Psoas muscle (tissue), 8 donors: ENCODE measurements at places on chromosomes 2 and 18. TPM values are rescaled to one million over a fixed set of nuclear protein-coding genes. Genes with fewer than 3 reads are reported as not detected.

The CCBE1 gene
- total RNA-seq = 0.77 TPM

The CAPN14 gene
- not detected for total RNA-seq

The ANKRD29 gene
- 2.1 TPM for total RNA-seq

The DSEL gene
- 0.99 TPM for total RNA-seq

The POTEC gene
- total RNA-seq = not detected

The IL1RL1 gene
- 0.43 TPM for total RNA-seq

The LAMA1 gene
- total RNA-seq = 0.15 TPM

The PDCD1 gene
- total RNA-seq = 0.20 TPM

The CRYGD gene
- not detected for total RNA-seq

DNA sequence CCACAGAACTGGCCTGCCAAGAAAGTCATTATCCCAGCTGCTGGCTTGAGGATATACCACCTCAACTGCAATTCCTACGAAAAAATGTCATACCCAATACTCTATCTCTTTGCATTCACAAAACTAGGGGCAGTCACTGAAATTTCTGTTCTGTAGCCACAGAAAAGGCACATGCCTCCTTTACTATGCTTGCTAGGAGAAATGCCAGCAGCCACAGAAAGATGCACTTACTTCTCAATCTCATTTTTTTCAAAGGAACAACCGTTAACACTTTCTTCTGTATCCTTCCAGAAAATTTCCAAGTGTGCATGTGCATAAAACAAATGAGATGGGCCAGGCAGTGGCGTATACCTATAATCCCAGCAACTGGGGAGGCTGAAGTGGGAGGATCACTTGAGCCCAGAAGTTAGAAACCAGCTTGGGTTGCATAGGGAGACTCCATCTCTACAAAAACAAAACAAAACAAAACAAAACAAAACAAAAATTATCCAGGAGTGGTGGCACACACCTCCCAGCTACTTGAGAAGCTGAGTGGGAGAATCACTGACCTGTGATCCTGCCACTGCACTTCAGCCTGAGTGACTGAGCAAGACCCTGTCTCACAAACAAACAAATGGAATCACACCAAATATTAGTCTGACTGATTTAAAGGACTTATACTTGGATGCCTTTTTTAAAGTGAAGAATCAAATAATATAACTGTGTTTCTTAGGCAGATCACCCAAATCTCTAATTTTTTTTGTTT is 22.4 kb upstream of the PUM2 start:
- DNase-seq = no peak
- no peaks in the 10 kb centered on the region for H3K4me1 ChIP-seq
- no peak overlapping the region for H3K27ac ChIP-seq
- peaks cover 3% of the 10 kb centered on the region for H3K27me3 ChIP-seq

DNA sequence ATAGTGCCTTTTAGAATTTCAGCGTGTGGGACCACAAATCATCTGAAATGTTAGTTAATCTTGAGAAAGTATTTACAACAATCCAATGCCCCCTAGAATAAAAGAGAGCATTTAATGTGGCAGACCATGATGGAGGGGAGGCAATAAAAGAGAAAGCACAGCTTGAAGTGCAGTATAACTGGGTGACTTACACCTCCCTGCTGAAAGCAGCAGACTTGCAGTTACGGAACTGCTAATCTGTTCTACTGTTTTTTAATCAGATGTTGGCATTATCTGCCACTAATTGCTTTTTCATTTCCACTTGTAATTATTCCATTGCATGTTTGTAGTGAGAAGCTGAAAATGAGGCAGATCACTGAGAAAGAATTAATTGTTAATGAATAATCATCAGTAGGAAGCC is 130.5 kb upstream of the ITGA4 start:
- no peak overlapping the region for H3K27ac ChIP-seq
- H3K27me3 ChIP-seq = no peaks in the 10 kb centered on the region
- DNase-seq = no peak
- no peak overlapping the region for H3K4me3 ChIP-seq

DNA sequence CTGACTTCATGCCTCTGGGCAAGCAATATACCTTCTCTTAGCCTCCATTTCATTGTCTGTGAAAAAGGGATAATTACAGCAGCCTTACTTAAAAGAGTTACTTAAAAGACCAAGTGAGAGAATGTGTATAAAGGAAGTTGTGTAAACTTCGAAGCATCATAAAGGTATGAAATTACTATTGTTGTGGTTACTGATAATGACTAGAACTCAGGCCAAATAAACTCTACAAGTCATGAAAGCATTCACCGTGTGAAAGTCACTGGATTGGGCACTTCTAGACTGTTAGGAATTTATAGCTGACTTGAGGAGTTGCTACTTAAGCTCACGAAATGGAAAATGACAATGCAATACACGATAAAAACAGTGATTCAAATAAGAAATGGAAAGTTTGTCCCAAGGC is 67.4 kb upstream of the HAAO start:
- H3K36me3 ChIP-seq = no peaks in the 10 kb centered on the region
- H3K4me3 ChIP-seq = no peak overlapping the region
- DNase-seq = no peak
- H3K4me1 ChIP-seq = no peaks in the 10 kb centered on the region
- H3K27ac ChIP-seq = no peak overlapping the region
- no peaks in the 10 kb centered on the region for H3K27me3 ChIP-seq

- no peak overlapping the region for H3K4me3 ChIP-seq
- no peaks in the 10 kb centered on the region for H3K36me3 ChIP-seq
- H3K4me1 ChIP-seq = no peaks in the 10 kb centered on the region
- peak; percentile 47 for DNase-seq
- no peak overlapping the region for H3K27ac ChIP-seq
These were observed 134.2 kb upstream of the HNRNPA3 start for GRCh38 chr2:177078416-177078815.

DNA sequence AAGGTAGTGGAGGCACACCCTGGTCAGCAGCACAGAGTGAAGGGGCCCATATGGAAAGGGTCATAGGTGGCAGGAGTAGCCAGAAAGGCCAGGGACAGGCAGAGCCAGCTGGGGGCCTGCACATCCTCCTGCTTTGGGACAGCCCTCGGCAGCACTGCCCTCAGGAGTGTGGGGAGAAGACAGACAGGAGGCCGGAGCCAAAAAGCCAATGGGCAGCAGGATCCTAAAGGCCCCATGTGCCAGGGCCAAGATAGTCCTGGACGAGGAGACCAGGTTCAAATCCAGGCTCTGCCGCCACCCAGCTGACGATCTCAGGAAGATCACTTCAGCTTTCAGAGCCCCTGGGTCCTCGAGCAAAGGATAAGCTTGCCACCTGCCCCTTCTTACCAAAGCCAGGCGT is 220.1 kb downstream of the TMEM163 start:
- H3K4me1 ChIP-seq = no peaks in the 10 kb centered on the region
- no peak overlapping the region for H3K27ac ChIP-seq
- no peak overlapping the region for H3K4me3 ChIP-seq
- DNase-seq = no peak
- H3K36me3 ChIP-seq = no peaks in the 10 kb centered on the region

GRCh38 chr2:171793691-171794678 is 100.1 kb downstream of the SLC25A12 start:
- H3K4me1 ChIP-seq = no peaks in the 10 kb centered on the region
- no peaks in the 10 kb centered on the region for H3K27me3 ChIP-seq
- no peak overlapping the region for H3K27ac ChIP-seq
- H3K4me3 ChIP-seq = no peak overlapping the region
- DNase-seq = no peak
- peaks cover 73% of the 10 kb centered on the region for H3K36me3 ChIP-seq

- no peaks in the 10 kb centered on the region for H3K36me3 ChIP-seq
- H3K27ac ChIP-seq = peak overlapping the region; percentile 91
- H3K4me1 ChIP-seq = peaks cover 83% of the 10 kb centered on the region
- H3K27me3 ChIP-seq = no peaks in the 10 kb centered on the region
- DNase-seq = no peak
- H3K4me3 ChIP-seq = peak overlapping the region; percentile 59
These were observed 289.5 kb upstream of the SLC14A2 start for GRCh38 chr18:45325778-45326177.

DNA sequence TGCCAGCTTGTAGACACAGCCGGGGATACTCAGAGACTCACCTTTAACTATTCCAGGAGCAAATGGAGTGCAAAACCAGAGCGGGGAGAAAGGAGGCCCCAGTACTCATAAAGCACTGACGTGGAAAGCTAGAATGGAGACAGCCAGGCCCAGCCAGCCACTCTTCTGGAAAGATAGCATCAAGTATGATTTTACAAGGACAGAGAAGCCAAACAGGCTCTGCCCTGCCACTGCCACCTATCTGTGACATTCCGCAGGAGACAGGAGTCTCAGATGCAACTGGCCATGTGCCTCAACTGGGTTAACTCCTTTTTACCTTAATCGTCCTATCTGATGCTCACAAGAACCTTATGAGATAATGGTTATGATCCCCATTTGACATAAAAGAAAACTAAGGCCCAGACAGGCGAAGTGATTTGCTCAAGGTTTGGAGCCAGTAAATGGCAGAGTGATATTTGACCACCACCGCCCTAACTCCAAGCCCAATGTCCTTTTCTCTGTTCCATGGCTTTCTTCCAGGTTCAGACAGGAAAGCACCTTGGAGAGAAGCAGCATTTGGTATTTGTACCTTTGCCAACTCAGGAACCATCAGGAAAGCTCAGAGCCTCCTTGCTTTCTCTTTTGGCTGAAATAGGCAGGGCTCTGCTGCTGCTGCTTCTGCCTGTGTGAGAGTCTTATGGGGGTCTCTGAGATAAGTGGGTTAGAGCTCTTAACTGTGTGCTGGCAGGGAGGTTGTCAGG is 15.6 kb downstream of the KIF3C start:
- H3K4me1 ChIP-seq = no peaks in the 10 kb centered on the region
- no peak overlapping the region for H3K4me3 ChIP-seq
- no peak for DNase-seq
- no peaks in the 10 kb centered on the region for H3K36me3 ChIP-seq
- no peak overlapping the region for H3K27ac ChIP-seq

- no peaks in the 10 kb centered on the region for H3K36me3 ChIP-seq
- no peak overlapping the region for H3K4me3 ChIP-seq
- peaks cover 6% of the 10 kb centered on the region for H3K4me1 ChIP-seq
- peaks cover 28% of the 10 kb centered on the region for H3K27me3 ChIP-seq
- H3K27ac ChIP-seq = no peak overlapping the region
- DNase-seq = no peak
These were observed 47.5 kb downstream of the KCNIP3 start for GRCh38 chr2:95344656-95345055.

GRCh38 chr2:45681675-45682074 is 30.2 kb downstream of the PRKCE start:
- H3K36me3 ChIP-seq = no peaks in the 10 kb centered on the region
- peaks cover 37% of the 10 kb centered on the region for H3K4me1 ChIP-seq
- H3K4me3 ChIP-seq = no peak overlapping the region
- no peak for DNase-seq
- no peaks in the 10 kb centered on the region for H3K27me3 ChIP-seq

DNA sequence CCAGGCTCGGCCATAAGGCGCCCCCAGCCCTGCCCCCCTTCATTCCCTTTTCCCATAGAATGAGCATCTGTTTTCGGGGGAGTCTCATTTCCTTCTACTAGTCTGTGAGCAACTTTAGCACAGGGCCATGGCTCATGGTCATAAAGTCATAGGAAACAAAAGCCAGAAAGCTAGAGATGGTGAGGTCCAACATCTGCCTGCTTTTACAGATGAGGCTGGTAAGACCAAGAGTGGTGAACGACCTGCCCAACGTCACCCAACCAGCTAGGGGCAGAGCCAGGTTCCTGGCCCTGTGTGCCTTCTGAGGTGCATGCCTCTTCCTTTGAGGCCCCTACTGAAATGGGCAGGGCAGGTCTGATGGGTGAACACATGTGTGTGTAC is 212.7 kb downstream of the DYSF start:
- DNase-seq = no peak
- H3K4me1 ChIP-seq = peaks cover 20% of the 10 kb centered on the region
- peaks cover 89% of the 10 kb centered on the region for H3K36me3 ChIP-seq
- no peak overlapping the region for H3K4me3 ChIP-seq
- H3K27ac ChIP-seq = peak overlapping the region; percentile 46

DNA sequence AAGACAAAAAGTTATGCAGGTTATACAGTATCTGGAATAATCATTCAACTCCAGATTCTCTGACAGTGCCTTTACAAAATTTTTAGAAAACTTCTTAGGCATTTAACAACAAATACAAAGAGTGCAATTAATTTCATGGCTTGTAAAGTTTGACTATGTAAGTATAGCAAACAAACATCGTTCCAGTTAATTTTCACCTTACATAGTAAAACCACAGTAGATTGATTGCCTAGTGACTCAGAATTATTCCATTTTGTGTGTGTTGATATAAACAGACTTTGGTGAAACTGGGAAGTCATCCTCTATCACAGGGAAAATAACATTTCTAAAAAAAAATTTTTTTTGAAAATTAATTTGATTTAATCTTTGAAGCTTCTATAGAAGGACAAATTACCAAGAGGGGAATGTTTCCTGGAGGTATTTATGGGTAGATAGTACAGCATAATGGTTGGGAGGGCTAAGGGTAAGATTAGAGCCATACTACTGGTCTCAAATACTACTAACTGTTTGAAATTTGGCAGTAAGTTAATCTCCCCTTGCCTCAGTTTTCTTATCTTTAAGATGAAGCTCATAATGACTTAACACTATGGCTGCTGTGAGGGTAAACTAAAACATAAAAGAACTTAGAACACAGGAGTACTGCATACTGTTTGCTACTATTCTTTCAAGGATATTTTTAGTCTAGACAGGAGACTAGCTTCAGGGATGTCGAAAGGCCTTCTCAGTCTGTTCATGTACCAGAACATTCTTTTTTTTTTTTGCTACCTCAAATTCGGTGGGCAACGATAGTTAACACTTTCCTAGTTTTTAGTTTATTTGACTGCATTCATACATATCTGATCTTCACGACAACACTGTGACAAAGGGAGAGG is 19.6 kb downstream of the NDUFAF7 start:
- peaks cover 99% of the 10 kb centered on the region for H3K36me3 ChIP-seq
- H3K27ac ChIP-seq = no peak overlapping the region
- no peaks in the 10 kb centered on the region for H3K27me3 ChIP-seq
- no peak for DNase-seq
- no peaks in the 10 kb centered on the region for H3K4me1 ChIP-seq
- H3K4me3 ChIP-seq = no peak overlapping the region

- DNase-seq = no peak
- no peak overlapping the region for H3K4me3 ChIP-seq
- no peaks in the 10 kb centered on the region for H3K27me3 ChIP-seq
- H3K27ac ChIP-seq = no peak overlapping the region
These were observed 79.2 kb upstream of the MYO3B start for GRCh38 chr2:170098626-170099312.

DNA sequence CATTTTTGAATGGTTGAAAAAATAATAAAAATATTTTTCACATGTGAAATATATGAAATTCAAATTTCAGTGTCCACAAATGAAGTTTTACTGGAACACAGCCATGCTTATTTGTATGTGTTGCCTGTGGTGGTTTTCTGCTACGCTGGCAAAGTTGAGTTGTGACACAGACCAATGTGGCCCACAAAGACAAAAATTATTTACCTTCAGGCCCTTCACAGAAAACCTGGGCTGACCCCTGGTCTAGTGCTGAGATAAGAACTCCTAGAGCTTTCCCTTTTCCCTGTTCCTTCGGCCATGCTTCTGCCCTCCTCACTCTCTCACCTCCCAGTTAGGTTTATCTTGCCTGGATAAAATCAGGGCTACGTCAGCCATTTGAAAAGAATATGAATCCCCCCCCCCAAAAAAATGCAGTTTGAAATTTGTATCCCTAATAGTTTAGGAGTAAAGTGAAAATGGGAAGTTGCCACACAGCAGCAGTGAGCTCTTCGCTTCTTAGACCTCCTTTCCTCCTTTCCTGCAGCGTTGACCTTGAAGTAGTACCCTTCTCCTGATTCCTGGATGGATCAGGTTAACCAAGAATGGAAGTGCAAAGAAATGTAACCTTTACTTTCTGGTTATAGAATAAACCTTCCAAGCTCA is 91.0 kb downstream of the LIMS1 start:
- no peak overlapping the region for H3K27ac ChIP-seq
- no peaks in the 10 kb centered on the region for H3K27me3 ChIP-seq
- DNase-seq = no peak
- H3K36me3 ChIP-seq = no peaks in the 10 kb centered on the region
